B cell (primary cell): ENCODE measurements at places on chromosomes 4 and X. TPM values are rescaled to one million over a fixed set of nuclear protein-coding genes. Genes with fewer than 3 reads are reported as not detected.

GRCh38 chr4:146124023-146124680, 51.4 kb upstream of the LSM6 start:
- no peaks in the 10 kb centered on the region for H3K36me3 ChIP-seq
- H3K27me3 ChIP-seq: no peaks in the 10 kb centered on the region
- H3K4me3 ChIP-seq: no peak overlapping the region
- H3K4me1 ChIP-seq: peaks cover 5% of the 10 kb centered on the region
- no peak overlapping the region for H3K27ac ChIP-seq

DNA sequence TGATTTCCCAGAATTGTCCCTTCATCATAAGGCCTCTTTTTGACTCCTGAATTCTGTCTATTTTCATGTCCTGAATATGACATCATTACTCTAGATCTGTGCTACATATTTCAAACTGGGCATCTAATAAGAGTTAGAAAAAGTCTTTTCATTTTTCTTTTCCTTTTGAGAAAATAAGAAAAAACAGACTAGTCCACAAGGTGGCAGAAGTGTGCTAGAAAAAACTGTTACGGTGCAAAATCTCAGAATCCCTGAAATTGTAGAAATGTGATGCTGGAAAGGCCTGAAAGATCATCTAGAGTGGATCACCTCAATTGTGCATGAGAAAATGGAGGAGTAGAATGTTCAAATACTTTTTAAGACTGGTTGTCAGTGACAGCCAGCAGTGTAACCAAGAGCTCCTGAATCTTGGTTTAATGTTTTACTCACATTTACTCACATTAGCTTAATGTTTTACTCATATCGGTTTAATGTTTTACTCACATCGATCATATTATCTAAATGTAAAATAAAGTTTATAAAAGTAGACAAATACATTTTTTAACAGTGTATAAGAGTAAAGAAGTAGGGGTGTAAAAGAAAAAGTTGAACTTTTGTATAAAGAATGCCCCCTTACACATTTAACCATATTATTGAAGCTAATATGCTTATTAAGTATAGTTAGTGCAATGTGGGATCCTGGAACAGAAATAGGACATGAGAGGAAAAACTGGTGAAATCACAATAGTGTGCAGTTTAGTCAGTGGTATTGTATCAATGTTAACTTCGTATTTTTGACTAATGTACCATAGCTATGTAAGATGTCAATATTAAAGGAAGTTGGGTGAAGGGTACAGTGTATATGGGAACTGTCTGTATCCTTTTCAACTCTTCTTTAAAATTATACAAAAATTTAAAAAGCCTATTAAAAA, 15.2 kb downstream of the ASB11 start:
- DNase-seq: peak; percentile 5
- no peaks in the 10 kb centered on the region for H3K36me3 ChIP-seq
- no peaks in the 10 kb centered on the region for H3K27me3 ChIP-seq
- no peaks in the 10 kb centered on the region for H3K4me1 ChIP-seq

- no peak overlapping the region for H3K4me3 ChIP-seq
- H3K4me1 ChIP-seq: no peaks in the 10 kb centered on the region
- H3K27ac ChIP-seq: no peak overlapping the region
- no peak for DNase-seq
- no peaks in the 10 kb centered on the region for H3K27me3 ChIP-seq
These were observed 147.8 kb downstream of the BMPR1B start for GRCh38 chr4:94905511-94905910.

- no peaks in the 10 kb centered on the region for H3K27me3 ChIP-seq
- H3K4me1 ChIP-seq: peaks cover 34% of the 10 kb centered on the region
- H3K4me3 ChIP-seq: peak overlapping the region; percentile 25
- DNase-seq: no peak
- peak overlapping the region; percentile 87 for H3K27ac ChIP-seq
- no peaks in the 10 kb centered on the region for H3K36me3 ChIP-seq
These were observed 35.9 kb upstream of the PPM1K start for GRCh38 chr4:88320224-88320779.

The PRRG3 gene
- total RNA-seq: not detected in 2 replicates

- no peaks in the 10 kb centered on the region for H3K36me3 ChIP-seq
- peak within 1 kb of the TSS; percentile 84 for H3K27ac ChIP-seq
- H3K27me3 ChIP-seq: no peaks in the 10 kb centered on the region
- peaks cover 49% of the 10 kb centered on the region for H3K4me1 ChIP-seq
These were observed at the start of gene PLP2 for GRCh38 chrX:49171752-49172279. TSS of gene PLP2 (plus strand) at chrX:49171898. CDS start at chrX:49172001, 103 bp downstream.

DNA sequence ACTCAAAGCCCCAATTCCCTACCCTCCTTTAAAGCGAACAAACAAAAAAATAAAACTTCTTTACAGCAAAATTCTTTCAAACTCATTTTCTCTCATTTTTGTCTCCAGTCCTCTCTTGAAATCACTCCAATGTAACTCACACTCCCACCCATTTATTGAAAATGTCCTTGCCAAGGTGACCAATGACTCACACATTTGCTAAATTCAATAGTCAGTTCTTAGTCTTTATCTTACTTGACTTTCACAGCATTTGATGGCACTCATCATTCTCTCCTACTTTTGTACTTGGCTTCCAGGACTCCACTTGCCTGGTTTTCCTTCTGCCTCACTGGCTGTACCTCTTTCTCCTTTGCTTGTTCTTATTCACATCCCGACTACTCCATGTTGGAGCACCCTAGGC, 19.9 kb downstream of the CC2D2A start:
- DNase-seq: no peak
- no peaks in the 10 kb centered on the region for H3K36me3 ChIP-seq
- H3K27ac ChIP-seq: no peak overlapping the region
- no peaks in the 10 kb centered on the region for H3K4me1 ChIP-seq

The REELD1 gene
- total RNA-seq: 2.6 and 6.0 TPM in 2 replicates

- H3K4me1 ChIP-seq: no peaks in the 10 kb centered on the region
- H3K27ac ChIP-seq: no peak overlapping the region
- no peak for DNase-seq
- no peaks in the 10 kb centered on the region for H3K36me3 ChIP-seq
- no peaks in the 10 kb centered on the region for H3K27me3 ChIP-seq
These were observed 29.5 kb downstream of the TMPRSS11A start for GRCh38 chr4:67933755-67934154.

DNA sequence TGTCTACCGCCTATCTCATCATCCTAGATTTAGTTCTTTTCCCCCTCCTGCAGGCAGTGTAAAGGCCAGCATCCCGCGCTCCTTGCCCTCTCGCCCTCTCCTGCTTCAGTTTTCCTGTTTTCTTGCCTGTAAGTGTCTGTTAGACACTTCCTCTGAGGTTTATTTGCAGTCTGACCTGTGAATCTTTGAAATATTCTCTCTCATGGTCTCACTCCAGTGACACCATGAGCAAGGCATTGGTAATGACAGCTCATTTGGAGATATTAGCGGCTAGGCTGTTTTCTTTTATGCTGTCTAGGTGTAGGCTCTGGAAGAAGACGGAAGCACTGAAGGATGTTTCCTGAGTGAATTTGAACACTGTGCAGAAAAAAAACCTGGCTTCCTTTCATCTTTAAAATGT, 179.6 kb downstream of the KDR start:
- H3K27ac ChIP-seq: no peak overlapping the region
- H3K27me3 ChIP-seq: no peaks in the 10 kb centered on the region
- no peak for DNase-seq
- no peaks in the 10 kb centered on the region for H3K36me3 ChIP-seq
- peaks cover 21% of the 10 kb centered on the region for H3K4me1 ChIP-seq

GRCh38 chrX:34300871-34301270, 168.8 kb upstream of the FAM47A start:
- no peaks in the 10 kb centered on the region for H3K4me1 ChIP-seq
- DNase-seq: peak; percentile 3
- H3K27me3 ChIP-seq: no peaks in the 10 kb centered on the region
- no peak overlapping the region for H3K27ac ChIP-seq

GRCh38 chr4:103091601-103092223, 7.9 kb downstream of the BDH2 start:
- peaks cover 4% of the 10 kb centered on the region for H3K36me3 ChIP-seq
- no peaks in the 10 kb centered on the region for H3K27me3 ChIP-seq
- DNase-seq: peak; percentile 82
- peaks cover 9% of the 10 kb centered on the region for H3K4me1 ChIP-seq
- H3K4me3 ChIP-seq: no peak overlapping the region
- H3K27ac ChIP-seq: no peak overlapping the region

DNA sequence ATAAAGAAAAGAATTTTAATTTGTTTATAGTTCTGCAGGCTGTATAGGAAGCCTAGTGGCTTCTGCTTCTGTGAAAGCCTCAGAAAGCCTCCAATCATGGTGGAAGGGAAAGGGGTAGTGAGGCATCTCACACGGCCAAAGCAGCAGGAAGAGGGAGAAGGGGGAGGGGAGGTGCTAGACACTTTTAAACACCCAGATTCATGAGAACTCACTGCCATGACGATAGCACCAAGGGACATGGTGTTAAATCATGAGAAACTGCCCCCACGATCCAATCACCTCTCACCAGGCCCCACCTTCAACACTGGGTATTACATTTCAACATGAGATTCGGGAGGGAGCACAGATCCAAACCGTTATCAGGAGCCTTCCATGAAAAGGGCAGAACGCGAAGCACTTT, 18.1 kb downstream of the SMIM31 start:
- H3K27ac ChIP-seq: no peak overlapping the region
- H3K36me3 ChIP-seq: no peaks in the 10 kb centered on the region
- H3K4me3 ChIP-seq: no peak overlapping the region
- DNase-seq: no peak

DNA sequence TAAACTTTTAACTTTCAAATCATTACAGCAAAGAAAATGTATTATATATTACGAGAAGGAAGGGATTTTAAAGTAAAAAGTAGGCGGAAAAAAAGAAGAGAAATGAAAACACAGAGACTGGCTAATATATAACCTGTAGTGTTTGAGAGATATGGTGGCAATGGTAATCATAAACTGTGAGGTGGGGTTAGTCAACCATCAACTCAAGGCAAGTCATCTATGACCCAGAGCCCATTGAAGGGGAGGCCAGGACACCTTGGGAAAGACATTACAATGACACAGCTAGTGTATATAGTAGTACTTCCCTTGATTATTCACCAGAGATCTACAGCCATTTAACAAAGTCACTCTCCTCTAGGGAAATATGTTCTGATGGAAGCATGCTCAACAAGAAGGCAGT, 423.9 kb upstream of the PITX2 start:
- H3K4me1 ChIP-seq: no peaks in the 10 kb centered on the region
- no peak overlapping the region for H3K4me3 ChIP-seq
- no peak overlapping the region for H3K27ac ChIP-seq
- no peaks in the 10 kb centered on the region for H3K27me3 ChIP-seq

DNA sequence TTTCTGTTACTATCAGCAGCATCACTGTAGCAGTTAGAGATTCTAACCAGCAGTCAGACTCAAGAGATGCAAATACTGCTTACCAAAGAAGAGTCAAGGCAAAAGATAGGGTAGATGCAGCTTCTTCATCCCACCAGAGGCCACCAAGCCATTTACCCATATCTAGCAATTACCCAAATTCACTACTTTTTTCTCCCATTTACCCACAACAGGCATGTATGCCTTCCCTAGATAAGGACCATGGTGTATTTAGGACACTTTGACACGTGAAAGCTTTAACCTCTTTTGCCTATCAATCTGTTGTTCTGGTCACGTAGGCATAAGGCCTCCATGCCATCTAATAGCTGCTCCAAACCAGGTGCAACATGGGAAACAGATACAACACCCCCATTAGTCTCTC, 5.6 kb downstream of the LARP7 start:
- DNase-seq: no peak
- peaks cover 19% of the 10 kb centered on the region for H3K4me1 ChIP-seq
- no peak overlapping the region for H3K4me3 ChIP-seq
- no peak overlapping the region for H3K27ac ChIP-seq
- peaks cover 6% of the 10 kb centered on the region for H3K36me3 ChIP-seq

- H3K4me1 ChIP-seq: no peaks in the 10 kb centered on the region
- H3K27ac ChIP-seq: no peak overlapping the region
- DNase-seq: no peak
- no peak overlapping the region for H3K4me3 ChIP-seq
- H3K36me3 ChIP-seq: no peaks in the 10 kb centered on the region
- no peaks in the 10 kb centered on the region for H3K27me3 ChIP-seq
These were observed 918 bp downstream of the IGSF1 start for GRCh38 chrX:131288188-131288587.

GRCh38 chr4:1792832-1793495, at the start of gene FGFR3:
TSS of gene FGFR3 (plus strand) at chr4:1793293. CDS start at chr4:1793935, 642 bp downstream.
- H3K4me3 ChIP-seq: peak within 1 kb of the TSS; percentile 43
- peaks cover 20% of the 10 kb centered on the region for H3K4me1 ChIP-seq
- H3K27ac ChIP-seq: no peak within 1 kb of the TSS
- DNase-seq: peak; percentile 67
- H3K36me3 ChIP-seq: no peaks in the 10 kb centered on the region
- H3K27me3 ChIP-seq: no peaks in the 10 kb centered on the region

The SPATA4 gene
- total RNA-seq: not detected in 2 replicates

The KLF8 gene
- total RNA-seq: 42.7 and 43.1 TPM in 2 replicates

- no peak for DNase-seq
- no peak overlapping the region for H3K27ac ChIP-seq
- H3K36me3 ChIP-seq: no peaks in the 10 kb centered on the region
- H3K27me3 ChIP-seq: no peaks in the 10 kb centered on the region
- no peak overlapping the region for H3K4me3 ChIP-seq
These were observed 28.5 kb upstream of the FGF2 start for GRCh38 chr4:122798101-122798500.

DNA sequence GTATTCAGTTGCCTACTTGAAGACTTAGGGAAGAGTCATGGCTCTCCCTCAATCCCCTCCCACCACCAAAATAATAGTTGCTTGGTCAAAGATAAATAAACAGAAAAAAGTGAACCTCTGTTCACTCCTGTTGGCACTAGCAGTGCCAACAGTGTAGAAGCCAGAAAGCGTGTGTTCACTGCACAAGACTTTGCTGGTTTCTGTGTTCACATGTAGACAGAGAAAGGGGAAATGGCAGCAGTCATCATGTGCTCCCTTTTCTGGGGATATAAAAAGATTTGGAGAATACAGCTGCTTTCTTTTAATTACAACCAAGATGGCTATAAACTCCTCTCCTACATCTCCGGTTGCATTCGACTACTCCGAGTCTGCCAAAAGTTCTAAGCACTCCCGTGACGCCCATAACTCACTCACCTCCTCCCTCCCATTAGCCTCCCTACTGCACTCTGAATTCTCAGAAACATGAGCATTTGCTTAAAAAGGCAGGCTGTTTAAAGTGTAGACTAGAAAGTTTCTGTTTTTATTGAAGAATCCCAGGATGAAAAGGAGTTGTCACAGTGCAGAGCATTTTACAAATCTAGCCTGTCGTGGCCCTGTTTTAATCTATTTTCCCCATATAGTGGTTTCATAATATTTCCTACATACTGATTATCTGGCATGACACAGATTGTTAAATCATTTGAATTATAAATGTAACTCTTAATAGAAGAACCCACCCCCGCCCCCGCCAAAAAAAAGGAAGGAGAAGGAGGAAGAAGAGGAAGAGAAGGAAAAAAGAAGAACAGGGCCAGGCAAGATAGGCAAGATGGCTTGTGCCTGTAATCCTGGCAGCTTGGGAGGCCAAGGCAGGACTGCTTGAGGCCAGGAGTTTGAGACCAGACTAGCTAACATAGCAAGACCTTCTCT, 16.7 kb downstream of the LGI2 start:
- no peak overlapping the region for H3K27ac ChIP-seq
- no peaks in the 10 kb centered on the region for H3K36me3 ChIP-seq
- no peak overlapping the region for H3K4me3 ChIP-seq
- H3K27me3 ChIP-seq: no peaks in the 10 kb centered on the region
- DNase-seq: no peak
- no peaks in the 10 kb centered on the region for H3K4me1 ChIP-seq

The SLC26A1 gene
- total RNA-seq: 0.92 and 1.1 TPM in 2 replicates
